ENCODE measurements at places on chromosomes 5 and 9.

GRCh38 chr5:10536931-10537579 lies 26.8 kb upstream of the ANKRD33B start:
- DNase-seq: no peak

GRCh38 chr5:68216245-68217046 lies 890 bp downstream of the PIK3R1 start:
- DNase-seq: no peak

- DNase-seq: no peak
Observed at GRCh38 chr5:114430532-114430931, 68.7 kb downstream of the KCNN2 start.

DNA sequence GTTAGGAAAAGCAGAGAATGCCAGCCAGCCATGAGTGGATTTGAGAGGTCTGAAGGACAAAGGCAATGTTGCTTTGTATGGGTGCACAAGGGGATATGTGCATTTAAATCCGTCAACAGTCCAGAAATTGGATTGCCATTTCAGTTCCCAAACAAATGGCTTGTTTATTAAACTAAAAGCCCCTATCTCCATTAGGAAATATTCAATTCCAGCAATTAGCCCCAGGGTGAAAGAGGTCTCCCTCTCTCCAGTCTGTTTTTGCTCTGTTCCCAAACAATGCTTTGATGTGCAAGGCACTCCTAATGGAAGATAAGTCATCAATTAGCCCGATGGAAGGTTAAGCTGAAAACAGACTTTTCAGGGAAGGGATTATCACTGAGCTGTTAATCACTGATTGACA lies 101.3 kb downstream of the C9orf152 start:
- DNase-seq: no peak

DNA sequence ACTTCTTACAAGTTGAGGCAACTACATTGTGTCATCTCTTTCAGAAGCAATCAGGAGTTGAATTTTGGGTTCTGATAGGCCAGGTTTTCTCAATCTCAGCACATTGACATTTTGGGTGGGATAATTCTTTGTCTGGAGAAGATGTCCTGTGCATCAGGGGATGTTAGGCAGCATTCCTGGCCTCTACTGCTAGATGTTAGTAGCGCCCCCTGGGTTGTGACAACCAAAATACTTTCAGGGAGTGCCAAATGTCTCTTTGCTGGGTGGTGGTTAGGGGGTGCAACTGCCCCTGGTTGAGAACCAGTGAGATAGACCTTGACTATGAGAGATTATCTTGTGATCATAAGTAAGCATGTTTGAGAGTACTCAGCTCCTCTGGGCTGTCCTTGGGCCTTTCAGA lies 164.3 kb upstream of the KLF9 start:
- DNase-seq: no peak

Data from NCI-H2107 (cell line).